Dermis blood vessel endothelial cell (primary cell): ENCODE measurements at places on chromosomes 12 and 14.

GRCh38 chr14:32608857-32609256, 279.8 kb downstream of the AKAP6 start:
- DNase-seq, result peak; percentile 78

DNA sequence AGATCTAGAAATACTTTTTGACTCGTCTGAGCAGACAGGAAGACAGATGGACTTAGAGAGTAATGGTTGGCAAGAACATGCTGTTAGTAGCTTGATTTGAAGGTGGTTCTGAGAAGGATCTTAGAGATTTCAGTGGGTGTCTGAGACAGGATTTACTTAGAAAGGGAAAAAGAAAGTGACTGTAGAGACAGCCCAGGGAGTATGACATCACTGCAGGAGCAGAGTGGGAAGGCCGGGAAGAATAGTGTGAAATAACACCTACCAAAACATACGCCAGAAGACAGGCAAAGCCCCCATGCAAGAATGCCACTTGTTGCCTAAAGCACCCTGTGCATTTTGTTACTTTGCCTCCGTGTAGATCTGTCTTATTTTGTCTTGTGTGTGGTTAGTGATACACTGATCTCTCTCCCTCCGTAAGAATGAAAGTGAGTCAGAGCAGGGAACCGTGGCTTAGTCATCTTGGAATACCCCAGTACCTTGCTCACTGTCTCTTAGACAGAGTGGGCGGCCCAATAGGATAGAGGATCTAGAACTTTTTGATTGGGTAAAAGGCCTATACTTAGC, 161.3 kb upstream of the IFNG-AS1 start:
- DNase-seq, result peak; percentile 15

DNA sequence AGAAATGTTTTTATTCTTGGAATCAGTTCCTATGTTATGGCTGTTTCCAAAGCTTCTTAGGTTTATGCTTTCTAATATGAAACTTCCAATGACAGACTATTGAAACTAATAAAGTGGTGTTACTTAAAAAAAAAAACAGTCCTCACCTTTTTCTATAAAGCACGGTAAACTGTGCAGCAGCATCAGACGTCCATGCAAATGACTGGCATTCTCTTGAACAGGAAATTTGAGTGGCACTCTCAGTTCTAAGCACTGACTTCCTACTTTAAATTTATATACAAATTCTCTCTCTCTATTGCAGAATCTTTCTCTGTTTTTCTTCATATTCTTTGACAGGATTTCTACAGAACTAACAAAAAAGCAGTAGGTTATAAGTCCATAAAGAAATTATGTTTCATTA, 2.8 kb upstream of the RAD51AP1 start:
- DNase-seq, result no peak

GRCh38 chr14:96741151-96741977, 55.8 kb upstream of the VRK1 start:
- DNase-seq, result peak; percentile 68
